Suppressor macrophage treated with lipopolysaccharide for 1 hour (primary cell): ENCODE measurements at places on chromosomes 16 and 17.

GRCh38 chr17:76492989-76493501 is 8.2 kb downstream of the RHBDF2 start:
- peak; percentile 96 for DNase-seq

DNA sequence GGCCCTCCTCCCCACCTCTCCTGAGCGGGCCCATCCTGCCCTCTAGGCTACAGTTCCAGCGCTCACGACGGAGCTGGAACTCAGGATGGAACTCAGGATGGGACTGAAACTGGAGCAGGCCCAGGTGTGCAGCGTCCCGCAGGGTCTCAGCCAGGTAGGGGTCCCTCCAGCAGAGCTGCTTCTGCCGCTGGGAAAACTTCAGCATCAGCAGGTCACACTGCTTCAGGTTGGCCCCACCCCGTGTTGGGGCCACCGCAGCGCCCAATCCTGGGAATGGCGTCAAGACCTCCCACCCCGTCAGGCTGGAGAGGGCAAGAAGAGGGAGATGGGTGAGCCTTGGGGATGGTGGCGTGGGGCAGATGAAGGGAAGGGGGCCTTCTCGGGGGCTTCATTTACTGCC is 62.6 kb upstream of the TMEM97 start:
- no peak for DNase-seq

- no peak for DNase-seq
Observed at GRCh38 chr16:4350365-4350786, 745 bp downstream of the PAM16 start.

DNA sequence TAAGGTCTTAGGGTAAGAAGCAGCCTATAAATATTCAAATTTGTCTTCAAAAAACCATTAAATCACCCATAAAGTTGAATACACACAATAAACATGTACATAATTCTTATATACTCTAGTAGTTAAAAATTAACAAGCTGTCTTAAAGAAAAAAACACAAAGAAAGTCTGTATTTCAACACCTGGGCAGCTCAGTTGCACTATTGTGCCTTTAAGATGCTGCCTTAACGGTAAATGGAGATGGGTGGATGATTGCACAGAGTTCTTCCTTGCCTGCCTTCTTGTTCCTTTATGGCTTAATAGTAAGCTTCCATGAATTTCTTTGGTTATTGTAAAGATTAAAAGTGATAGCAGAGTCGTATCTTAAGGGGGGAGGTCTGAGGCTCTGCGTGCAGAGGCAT is 105.1 kb downstream of the TOX3 start:
- DNase-seq, result no peak

- no peak for DNase-seq
Observed at GRCh38 chr17:2456475-2456874, 55.2 kb downstream of the METTL16 start.

DNA sequence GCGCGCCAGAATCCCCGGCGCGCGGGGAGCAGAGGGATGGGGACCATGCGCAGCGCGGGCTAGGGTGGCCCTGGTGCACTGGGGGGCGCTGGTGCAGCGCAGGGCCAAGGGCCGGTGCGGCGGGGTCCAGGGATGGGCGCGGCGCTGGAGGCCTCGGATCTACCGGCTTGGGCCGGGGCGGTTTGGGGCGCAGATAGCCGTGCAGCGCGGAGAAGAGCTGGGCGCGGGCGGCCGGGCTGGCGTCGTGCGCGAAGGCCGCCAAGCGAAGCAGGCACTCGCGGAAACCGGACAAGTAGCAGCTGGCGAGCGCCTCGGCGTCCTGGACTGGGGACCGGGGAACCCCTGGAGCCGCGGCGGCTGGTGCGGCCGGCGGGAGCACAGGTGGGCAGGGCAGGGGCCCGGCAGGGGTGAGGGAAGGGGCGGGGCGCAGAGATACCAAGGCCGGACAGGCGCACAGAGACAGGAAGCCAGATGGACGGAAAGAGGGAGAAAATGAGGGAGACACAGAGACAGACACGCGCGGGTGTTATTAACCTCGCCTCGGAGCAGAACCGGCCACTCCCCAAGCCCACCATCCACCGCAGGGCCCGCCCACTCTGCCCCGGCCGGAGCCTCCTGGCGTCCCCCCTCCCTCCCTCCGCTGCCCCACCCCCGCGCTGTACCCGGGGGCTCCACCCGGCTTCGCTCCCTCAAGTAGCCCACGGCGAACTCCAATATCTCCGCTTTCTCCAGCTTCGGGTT is 2.1 kb downstream of the HES7 start:
- DNase-seq, result peak; percentile 66

- DNase-seq, result no peak
Observed at GRCh38 chr17:70882504-70882903, 713.2 kb downstream of the KCNJ2 start.

DNA sequence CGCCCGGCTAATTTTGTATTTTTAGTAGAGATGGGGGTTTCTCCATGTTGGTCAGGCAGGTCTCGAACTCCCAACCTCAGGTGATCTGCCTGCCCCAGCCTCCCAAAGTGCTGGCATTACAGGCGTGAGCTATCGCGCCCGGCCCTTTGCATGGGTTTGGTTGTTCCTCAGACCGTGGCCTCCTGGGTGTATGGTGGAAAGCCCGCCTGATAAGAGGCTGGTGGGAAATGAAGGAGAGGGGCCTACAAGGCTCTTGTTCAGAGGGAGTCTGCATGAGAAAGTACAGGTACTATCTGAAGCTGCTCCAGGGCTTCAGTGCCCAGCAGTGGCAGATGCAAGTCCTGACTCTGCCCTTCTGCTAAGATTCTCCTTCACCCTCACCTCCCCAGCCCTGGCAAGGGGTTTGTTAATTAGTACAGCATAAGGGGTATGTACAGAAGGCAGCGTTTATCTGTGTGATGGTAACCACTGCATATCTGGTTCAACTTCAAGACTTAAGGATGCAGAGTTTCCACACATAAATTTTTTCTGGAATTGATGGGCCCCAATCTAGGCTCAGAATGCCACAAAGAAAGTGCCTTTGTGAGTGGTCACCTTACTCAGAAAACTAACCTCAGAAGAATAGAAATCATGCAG is 24.2 kb downstream of the GRB7 start:
- DNase-seq, result no peak

- no peak for DNase-seq
Observed at GRCh38 chr16:85793662-85794298, 5.6 kb downstream of the EMC8 start.

DNA sequence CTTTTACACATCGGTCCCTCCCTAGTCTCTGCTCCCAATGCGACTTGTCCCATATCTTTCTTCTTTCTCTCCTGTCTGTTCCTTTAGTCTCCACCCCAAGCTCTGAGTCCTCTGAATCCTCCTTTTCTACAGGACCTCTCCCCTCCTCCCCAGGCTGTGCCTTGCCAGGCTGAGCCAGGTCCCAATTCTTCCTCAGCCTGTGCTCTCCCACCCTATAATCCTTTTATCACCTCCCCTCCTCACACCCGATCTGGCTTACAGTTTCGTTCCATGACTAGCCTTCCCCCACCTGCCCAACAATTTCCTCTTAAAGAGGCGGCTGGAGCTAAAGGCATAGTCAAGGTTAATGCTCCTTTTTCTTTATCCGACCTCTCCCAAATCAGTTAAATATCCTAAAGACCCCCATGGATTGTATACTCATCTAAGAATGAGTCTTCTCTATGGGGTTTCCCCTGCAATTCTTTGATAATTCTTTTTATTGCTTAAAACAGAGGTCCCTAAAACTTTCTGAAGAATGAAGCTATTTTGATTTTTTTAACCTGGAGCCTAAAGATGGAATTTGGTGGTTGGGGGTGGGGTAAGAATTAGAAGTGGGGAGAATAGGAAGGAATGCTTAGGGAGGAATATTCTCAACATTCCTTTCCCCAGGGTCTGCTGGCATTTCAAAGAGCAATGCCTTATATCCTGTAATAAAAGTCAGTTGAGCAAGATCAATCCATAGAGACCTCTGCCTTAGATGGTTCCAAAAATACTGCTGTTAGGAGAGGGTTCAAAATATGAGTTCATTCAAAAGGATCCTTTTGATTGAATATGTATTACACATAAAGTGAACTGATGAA is 102.8 kb downstream of the MYO1D start:
- no peak for DNase-seq

DNA sequence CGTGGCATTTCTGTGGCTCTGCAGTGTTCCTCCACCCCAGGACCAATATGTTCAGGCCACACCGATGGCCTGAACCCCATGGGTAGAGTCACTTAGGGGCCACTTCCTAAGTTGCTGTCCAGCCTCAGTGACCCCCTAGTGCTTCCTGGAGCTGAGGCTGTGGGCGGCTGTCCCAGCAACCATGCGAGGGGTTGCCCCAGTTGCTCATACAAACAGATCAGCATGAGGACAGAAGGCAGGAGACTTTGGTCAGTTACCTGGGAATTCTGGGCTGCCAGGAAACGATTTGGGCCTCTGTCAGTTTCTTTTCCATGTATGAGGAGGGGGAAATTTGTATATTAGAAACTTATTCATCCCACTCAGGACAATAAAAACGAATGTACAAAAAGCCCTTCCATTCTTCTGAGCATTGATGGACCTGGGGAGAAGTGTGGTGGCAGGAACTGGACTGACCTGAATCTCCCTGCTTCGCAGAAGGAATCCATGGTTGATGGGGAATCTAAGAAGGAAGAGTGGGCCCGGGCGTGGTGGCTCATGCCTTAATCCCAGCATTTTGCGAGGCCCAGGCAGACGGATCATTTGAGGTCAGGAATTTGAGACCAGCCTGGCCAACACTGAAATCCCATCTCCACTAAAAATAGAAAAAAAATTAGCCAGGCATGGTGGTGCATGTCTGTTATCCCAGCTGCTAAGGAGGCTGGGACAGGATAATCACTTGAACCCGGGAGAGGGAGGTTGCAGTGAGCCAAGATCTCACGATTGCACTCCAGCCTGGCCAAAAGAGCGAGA is 4.9 kb upstream of the IL32 start:
- DNase-seq, result peak; percentile 24
